ENCODE measurements at places on chromosomes 3 and 15.

- no peak for DNase-seq
Measured at GRCh38 chr3:107111872-107112271, 265.4 kb upstream of the CCDC54 start.

- no peak for DNase-seq
Measured at GRCh38 chr15:61742591-61742990, 317.7 kb downstream of the VPS13C start.

- no peak for DNase-seq
Measured at GRCh38 chr3:149553781-149554451, 79.4 kb downstream of the TM4SF4 start.

DNA sequence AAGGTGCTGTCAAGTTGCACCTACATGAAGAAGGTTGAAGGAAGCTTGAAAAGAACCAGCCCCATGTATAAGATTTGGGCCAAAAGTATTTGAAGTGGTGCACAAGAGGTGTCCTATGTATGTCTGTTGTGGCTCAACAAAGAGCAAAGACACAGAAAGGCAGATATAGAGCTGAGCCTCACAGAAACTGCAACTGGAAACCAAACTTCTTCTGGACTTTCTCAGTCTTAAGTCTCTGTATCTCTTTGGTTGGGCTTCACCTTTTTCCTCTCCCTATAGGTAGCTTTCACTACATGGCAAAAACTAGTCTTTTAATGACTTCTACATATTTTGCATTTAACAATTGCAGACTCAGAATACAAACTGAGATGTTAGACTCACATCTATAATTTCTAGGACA is 8.8 kb upstream of the CMC1 start:
- DNase-seq, result no peak

- DNase-seq, result peak; percentile 44
Measured at GRCh38 chr15:96234109-96234892, 96.2 kb upstream of the NR2F2 start.

GRCh38 chr3:37853691-37854413 is 7.8 kb upstream of the CTDSPL start:
- no peak for DNase-seq

GRCh38 chr15:68833700-68834331 is 13.1 kb upstream of the ANP32A start:
- DNase-seq, result no peak

DNA sequence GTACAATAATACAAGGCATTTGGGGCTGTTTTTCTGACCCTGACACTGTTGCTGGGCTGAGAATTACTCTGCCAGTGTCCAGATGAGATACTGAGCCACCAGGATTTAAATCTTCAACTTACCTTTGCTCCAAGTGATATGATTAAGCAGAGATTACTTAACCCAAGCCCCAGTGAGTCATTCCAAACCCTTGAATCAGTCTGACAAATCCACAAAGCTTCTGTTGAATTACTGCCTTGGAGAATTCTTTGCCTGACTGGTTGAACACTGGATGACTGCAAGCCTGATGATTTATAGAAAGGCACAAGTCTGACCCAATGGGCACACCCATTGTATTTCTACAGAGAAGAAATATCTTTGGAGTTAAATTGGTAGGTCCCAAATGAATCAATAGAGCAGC is 88.2 kb upstream of the TSC22D2 start:
- no peak for DNase-seq

- no peak for DNase-seq
Measured at GRCh38 chr3:135965129-135965505, 411 bp upstream of the PPP2R3A start.

DNA sequence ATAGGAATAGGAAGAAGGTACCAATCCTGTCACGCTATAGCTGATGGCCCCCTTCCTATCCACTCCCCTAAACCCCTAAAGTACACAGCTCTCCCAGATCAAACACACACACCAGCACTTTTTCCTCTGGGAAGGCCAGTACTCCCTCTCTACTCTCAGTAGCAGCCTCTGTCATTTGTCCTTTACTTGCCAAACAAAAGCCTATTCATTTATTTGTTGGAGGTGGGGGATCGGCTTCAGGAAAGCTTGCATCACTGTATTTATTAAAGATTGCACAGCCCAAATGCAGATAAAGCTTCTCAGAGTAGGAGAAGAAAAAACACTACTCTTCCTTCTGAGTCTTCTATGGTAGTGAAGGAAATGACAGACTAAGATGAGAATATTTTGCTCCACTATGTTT is 429.7 kb upstream of the RASGRP1 start:
- no peak for DNase-seq

- peak; percentile 56 for DNase-seq
Measured at GRCh38 chr15:101731746-101732145, 7.5 kb upstream of the TARS3 start.

DNA sequence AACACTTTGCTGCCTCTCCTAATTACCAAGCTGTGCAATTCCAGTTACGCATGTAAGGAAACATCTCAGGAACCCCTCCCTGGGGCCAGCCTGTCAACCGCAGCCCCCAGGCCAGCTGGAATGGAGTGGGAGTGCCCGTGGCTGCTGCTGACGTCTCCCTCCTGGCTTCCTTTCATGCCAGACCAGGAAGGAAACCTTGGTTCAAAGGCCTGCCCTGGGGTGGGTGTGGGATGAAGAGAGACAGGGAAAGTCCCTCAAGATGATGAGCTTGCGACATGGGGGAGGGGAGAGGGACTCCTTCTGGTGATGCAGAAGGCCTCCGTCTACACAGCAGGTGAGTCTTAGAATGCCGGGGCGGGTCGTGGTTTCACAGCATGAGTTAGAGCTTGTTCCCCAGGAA is 11.4 kb upstream of the CYP11A1 start:
- no peak for DNase-seq

DNA sequence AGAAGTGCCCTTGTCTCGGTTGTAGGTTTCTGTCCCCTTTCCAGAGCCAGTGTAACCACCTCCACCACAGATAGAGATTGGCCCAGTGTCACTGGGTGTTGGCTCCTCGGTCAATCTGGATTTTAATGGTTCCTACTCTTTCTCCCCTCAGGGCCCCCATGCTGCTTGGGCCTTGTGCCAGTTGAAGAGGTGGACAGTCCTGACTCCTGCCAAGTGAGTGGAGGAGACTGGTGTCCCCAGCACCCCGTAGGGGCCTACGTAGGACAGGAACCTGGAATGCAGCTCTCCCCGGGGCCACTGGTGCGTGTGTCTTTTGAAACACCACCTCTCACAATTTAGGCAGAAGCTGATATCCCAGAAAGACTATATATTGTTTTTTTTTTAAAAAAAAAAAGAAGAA is 75.2 kb downstream of the BOC start:
- no peak for DNase-seq

- DNase-seq, result no peak
Measured at GRCh38 chr15:66674756-66675155, 27.3 kb upstream of the SMAD6 start.

- DNase-seq, result no peak
Measured at GRCh38 chr3:126895178-126896066, 87.5 kb upstream of the PLXNA1 start.

DNA sequence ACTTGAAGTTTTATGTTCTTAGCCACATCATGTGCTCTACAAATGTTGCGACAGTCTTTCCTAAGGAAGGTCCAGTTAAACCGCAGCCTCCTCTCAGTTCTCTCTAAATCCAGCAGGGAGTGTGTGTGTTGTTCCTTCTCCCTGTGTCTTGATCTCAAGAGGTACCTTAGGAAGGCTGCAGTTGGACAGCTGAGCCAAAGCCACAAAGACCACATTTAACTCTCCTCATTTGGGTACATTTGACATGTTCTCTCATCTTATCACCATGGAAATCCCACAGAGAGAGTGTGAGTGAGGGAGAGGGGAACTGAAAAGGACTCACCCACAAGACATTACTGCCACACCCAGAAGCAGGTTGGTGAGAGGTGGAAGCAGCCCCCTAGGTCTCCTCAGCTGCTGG is 79.5 kb downstream of the CD200R1L start:
- DNase-seq, result no peak

- DNase-seq, result no peak
Measured at GRCh38 chr3:117435506-117435905, 725.9 kb downstream of the TUSC7 start.

DNA sequence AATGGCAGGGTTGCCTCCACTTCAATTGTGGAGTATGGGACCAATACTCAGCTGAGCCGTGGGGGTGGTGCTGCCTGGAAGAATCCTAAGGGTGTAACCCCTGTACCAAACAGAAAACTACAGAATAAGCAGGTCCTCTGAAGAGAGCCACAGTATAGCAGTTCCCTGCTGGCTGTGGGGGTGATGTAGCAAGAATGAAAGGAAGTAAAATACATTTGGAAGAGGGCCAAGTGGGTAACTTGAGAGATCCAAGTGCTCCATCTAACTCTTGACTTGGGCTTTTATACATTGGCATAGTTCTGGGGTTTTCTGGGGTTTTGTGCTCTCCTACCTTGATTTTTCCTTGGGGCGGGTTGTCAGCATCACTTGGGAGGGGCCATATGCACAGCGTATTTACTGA is 341.4 kb downstream of the OTOL1 start:
- no peak for DNase-seq

DNA sequence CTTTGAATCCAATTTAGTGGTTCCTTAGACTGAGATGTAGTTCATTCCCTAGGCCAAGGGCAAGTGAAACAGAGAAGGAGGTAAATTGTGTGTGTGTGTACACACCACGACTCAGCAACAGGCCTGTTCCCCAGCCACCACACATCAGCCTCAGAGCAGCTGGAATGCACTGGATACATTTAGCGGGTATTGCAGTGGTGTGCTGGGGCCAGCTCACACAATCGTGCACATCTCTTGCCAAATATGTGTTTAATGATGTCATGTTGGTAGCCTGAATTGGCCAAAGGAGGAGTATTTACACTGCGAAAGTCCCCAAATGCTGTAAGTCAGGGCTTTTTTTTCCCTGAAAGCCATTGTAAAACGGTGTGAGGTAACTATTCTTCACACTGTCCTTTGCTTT is 82.3 kb downstream of the RBPMS2 start:
- no peak for DNase-seq
